ENCODE measurements at places on chromosomes 12 and 14.

DNA sequence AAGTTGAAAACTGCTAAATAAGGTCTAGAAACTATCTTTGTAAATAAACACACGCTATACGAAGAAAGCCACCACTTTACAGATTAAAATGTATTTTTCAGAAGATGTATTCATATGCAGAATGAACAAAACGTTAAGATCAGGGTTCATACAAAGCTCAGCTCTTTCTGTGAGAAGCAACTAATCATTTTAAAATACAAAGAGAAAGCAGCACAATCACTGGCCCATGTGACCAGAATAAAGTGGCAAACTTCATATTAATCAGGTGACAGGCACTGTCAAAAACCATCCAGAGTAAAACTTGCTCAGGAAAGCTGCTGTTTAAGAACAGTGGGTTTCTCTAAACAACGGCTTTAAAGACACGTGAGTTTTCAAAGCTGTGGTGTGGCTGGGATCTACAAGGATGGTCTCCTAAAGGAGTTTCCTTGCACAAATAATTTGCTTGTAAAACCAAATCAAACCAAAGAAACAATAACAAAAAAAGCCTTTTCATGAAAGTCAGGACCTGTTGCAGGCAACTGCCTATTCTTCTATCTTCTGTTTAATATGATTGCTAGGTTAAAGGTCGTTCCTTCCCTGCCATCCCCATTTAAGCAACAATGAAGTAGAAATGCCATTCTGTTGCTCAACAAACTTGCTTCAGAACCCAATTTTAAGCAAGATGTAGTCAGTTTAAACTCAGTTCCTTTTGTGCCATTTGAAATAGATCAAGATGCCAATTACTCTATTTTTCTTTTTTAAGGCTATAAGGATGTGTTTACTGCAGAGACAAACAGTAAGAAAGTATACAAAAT, 22.3 kb downstream of the SEL1L start:
- no peak for DNase-seq

DNA sequence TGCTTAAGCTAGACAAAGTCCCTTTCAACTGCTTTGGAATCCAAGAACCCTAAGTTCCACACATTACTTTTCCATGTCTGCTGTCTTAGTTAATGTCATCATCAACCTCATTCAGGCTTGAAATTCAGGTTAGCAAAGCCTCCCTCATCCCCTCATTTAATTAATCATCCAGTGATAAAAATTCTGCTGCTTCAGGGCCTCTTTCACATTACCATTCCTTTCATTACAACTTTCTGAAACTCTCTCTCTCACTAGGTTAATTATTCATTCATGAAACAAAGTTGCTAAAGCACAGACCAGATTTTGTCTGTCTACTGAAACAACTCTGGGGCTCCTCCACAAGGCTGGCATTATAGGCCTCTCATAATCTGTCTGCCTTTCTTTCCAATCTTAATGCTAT, 9.4 kb upstream of the VTI1B start:
- DNase-seq = no peak

DNA sequence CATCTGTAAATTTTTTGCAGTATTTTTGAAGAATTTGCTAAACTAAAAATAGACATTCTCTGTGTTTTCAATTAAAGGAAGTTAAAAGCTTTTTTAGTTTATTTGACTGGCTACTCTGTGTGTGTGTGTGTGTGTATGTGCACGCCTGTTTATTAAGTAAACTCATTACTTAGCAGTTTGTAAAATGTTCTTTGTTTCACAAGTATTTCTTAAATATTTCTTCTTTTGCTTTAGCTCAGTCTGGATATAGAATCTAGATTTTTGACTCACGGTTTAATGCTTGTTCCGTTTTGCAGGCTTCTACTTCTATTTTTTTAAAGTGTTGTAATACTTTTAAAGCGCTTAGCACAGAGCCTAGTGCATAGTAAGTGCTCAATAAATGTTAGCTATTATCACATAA, 46.5 kb upstream of the KCNMB4 start:
- no peak for DNase-seq

- DNase-seq = no peak
These were observed 67.9 kb downstream of the NOS1 start for GRCh38 chr12:117293510-117293909.

DNA sequence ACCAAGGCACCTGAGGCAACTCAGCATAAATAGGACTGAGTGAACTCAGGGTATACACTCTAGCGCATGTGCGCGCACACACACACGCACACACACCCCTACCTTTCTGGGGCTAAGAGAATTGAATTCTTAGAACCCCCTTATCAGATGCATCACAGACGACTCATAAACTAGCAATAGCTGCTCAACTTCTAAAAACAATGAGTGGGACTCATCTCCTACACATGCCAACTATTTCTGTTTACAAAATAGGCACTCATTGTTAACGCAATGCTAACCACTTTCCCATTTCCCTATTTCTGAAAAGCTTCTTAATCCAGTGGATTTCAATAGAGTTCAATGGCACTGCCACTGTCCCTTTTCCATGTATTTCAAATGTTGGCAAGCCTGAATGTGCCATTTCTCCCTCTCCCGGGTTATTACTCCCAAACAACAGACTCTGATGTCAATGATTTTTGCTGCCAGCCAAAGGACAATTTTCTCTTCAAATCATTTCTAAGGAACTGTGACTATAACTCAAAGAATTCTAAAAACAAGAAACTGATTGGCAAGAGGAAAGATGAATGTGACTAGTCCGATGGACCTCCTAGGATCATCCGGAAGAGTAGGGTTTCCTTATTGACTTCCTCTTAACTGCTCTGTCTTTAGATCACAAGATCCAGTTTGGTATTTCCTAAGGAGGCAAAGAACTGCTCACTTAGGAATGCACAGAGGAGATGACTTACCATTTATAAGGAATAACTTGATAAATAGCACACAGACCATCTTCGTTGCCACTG, 48.8 kb downstream of the SLC38A1 start:
- no peak for DNase-seq

- DNase-seq = no peak
These were observed 336.1 kb downstream of the SNAPC1 start for GRCh38 chr14:62098357-62098756.

DNA sequence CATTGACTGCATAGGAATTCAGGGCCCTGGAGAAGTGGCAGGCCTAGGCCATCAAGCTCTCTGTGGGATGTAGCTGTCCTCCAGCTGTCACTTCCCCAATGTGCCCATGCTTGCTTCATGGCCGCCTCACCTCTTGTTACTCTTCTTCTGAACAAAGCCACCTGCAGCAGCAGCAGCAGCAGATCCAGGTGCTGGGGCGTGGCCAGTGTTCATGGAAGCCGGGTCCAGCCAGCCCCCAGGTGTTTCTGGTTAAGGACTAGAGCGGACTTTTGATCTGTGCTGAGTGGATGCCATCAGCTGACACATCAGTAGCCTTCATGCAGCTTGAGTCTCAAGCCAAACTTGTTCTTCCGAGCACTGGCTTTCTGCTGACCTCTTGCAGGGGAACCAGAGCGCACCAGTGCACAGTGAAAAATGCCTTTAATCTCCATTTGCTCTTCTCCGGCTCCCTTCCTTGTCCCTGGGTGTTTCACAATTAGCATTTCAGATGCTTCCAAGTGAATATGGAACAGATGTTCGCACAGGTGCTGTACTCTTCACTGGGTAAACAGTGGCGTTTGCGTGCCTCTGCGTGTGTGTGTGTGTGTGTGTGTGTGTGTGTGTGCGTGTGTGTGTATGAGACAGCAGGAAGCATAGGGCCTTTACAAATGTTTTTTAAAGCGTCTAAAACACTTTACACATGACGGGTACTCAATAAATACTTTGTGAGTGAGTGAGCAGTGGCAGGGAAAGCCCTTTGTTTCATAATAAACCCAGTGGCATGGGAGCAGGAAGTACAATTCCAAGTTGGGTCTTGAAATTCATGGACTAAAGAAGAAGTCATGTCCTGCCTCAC, 20.1 kb downstream of the TPCN1 start:
- peak; percentile 90 for DNase-seq

GRCh38 chr14:104722938-104723650, 935 bp upstream of the ADSS1 start:
- peak; percentile 31 for DNase-seq

DNA sequence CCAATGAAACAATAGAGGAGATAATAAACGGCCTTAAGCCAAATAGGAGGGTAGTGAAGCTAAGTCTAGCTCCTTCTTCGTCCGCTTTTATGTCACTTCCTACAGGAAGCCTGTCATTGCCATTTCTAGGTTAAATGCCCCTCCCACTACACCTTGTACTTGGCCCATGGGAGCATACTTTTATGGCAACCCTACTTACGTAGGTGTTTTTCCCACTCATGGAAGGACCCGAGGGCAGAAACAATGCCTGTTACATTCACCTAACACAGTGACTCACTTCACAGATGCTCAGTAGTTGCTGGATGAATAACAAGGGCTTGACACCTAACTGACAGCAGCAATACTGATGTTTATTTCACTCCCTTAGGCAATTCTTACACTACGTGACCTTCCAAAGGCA, 44.5 kb downstream of the ALKBH1 start:
- no peak for DNase-seq

- no peak for DNase-seq
These were observed 134.0 kb downstream of the ANO6 start for GRCh38 chr12:45349916-45350315.

GRCh38 chr14:45715946-45716345, 462.9 kb upstream of the MIS18BP1 start:
- DNase-seq = no peak

- no peak for DNase-seq
These were observed 24.0 kb upstream of the GNG2 start for GRCh38 chr14:51836417-51836816.

DNA sequence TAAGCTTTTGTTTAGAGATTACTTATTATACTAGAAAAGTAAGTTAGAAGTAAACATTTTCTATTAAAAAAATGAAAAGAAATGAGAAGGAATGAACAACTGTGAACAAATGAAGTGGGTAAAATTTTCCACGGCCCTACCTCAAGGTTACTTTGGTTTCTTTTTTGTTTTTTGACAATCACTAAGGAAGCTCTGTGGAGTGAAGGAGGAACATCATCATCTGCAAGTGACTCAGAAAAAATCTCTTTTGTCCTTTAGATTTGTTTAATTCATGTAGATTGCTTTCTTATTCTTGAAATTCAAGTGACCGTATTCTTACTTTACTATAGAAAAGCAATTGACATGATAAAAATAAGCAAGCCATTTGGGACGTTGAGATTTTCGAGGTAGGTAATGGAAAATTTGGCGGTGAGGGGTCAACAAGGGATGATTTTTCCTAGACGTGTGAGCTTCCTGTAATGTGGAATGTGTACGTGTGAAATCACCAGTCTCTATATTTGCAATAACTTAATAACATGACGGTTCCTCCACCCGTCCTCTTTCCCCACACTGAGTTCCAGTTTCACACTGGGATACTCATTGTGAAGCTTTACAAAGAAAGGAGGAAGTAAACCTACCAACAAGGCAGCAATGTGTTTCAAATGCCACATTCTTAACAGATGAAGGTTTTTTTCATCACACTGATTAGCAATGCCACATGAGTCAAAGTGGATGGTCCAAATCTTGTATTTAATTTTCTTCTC, 62.3 kb upstream of the EGLN3 start:
- DNase-seq = no peak

DNA sequence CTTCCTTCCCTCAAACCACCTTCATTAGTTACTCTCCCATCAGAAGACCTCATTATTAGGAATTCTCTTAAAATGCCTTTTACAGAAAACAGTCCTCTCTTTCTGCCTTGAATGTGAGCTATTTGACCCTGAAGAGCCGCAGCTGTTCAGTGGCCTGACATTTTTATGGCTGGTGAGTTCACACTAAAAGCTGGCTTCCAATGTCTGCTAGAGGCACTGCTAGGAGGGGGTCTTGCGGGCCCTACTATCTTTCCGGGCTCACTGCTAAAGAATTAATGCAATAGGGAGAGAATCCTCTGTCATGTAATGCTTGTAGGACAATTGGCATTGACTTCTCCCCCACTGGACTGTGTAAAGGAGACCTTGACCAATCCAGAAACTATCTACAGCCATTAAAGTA, 87.7 kb downstream of the GPR135 start:
- DNase-seq = peak; percentile 28

- DNase-seq = no peak
These were observed 53.1 kb downstream of the CD9 start for GRCh38 chr12:6253278-6253677.

GRCh38 chr14:32450919-32451675, 122.0 kb downstream of the AKAP6 start:
- no peak for DNase-seq

GRCh38 chr12:26116829-26117715, 7.8 kb downstream of the BHLHE41 start:
- no peak for DNase-seq

DNA sequence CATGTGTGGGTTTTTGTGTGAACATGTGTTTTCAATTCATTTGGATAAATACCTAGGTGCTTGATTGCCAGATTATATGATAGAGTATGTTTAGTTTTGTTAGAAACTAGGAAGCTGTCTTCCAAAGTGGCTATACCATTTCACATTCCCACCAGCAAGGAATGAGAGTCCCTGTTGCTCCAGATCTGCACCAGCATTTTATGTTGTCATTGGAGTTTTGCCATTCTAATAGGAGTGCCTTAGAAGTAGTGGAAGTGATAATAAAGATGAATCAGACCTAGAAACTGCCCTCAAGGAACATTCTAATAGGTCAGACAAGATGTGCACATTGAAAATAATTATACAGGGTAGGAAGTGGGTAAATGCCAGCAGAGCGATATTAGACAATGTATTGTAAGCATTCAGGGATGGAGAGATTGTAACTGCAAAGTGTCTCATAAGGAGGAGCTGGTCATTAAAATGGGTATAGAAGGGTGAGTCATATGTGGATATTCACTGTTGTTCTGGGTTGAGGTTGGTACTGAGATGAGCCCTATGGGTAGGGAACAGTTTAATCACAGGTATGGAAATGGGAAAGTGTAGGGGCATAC, 71.4 kb downstream of the MNAT1 start:
- no peak for DNase-seq
